ENCODE measurements at places on chromosomes 11 and 22. TPM values are rescaled to one million over a fixed set of nuclear protein-coding genes. Genes with fewer than 3 reads are reported as not detected.
A peak's percentile ranks its signal among the peaks of the same experiment; 100 is the strongest.

DNA sequence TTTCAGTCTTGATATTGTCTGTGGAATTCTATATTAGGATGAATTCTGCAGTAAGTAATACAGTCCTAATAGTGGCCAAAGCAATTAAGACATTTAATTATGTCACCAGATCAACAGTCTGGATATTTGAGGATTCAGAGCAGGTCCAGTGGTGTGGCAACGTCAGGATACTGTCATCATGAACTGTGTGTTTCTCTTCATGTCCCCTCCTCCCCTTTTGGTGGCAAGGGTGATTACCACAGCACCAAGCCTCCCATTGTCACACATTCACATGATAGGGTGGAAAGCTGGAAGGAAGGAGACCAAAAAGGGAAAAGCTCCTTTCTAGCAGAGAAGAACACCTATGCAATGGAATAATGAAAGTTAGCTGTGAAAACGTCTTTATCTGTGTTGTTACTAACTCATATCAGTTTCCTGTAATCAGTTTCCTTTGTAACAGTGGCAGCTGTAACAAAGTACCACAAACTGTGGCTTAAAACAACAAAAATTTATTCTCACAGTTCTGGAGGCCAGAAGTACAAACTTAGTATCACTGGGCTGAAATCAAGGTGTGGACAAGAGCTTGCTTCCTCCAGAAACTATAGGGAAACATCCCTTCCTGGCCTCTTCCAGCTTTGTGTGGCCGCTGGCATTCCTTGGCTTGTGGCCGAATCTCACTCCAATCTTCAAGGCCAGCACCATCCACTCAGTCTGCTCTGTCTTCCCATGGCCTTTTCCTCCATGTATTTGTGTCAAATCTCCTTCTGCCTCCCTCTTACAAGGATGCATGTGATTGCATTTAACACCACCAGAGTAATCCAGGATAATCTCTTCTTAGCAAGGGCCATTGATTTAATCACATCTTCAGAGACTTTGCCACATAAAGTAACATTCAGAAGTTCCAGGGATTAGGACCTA, 6.5 kb upstream of the RBM14 start:
- no peak for DNase-seq

- DNase-seq: no peak
Observed at GRCh38 chr11:78080084-78080817, 589 bp upstream of the NDUFC2 start.

DNA sequence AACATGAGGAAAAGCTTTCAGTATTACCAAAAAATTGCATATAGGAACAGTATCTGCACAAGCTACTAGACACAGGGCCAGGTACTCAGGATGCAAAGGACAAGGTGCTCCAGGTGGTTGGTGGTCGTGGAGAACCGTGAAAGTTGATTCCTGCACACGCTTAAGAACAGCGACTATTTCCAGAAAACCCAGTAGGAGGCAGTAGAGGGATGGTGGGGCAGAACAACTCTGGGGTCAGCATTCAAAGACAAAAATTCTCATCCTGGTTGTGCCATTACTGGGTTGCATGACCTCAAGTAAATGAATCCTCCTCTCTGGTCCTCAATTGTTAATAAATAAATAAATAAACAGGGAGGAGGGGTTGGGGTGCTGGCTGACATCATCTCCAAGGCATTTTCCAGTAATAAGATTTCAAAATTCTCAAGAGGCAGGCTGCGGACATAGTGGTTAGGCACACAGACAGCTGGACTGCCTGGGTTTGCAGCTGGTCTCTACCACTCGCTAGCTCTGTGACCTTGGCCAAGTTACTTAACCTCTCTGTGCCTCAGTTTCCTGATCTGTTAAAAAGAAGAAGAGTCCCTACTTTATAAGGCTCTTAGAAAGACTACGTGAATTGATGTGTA, 89.6 kb downstream of the ISX start:
- no peak for DNase-seq

DNA sequence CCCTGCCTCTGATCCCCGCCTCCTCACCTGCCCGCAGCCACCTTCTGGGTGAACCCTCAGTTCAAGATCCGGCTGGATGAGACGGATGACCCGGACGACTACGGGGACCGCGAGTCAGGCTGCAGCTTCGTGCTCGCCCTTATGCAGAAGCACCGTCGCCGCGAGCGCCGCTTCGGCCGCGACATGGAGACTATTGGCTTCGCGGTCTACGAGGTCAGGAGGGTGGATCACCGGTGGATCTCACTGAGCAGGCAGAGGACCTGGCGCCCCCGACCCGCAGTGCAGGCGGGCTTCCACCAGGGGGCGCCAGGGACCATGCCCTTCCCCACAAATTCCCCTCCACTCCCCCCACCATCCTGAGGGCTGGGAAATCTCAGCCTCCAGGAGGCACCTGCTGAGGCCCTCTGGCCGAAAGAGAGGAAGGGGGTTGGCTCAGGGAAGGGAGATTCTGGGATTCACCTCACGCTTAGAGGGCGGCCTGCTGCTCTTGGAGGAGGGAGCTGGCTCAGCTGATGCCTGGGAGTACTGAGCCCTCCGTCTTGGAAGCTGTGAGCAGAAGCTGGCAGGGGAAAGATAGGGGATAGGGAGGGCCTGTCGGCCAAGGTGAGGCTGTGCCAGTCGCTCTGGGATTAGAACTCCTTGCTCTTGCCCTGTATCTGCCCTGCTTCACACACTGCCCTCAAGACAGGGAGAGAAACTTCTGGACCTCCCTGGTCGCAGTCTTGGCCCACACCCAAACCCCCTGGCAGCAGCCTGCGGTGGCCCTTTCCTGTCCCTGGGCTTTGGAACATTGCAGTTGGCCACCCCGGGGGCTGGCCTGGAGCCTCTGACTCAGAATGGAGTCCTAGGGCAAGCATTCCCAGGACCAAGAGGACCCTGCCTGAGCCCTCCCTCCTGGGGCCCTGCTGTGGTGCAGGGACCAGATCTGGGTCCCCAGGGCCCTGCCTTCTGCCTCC, 23.2 kb downstream of the CAPN1 start:
- DNase-seq: peak; percentile 13

Gene MOGAT2
- total RNA-seq: not detected
